ENCODE measurements at places on chromosomes 13 and 19.

GRCh38 chr13:21465710-21466160, 6.6 kb upstream of the ZDHHC20 start:
- DNase-seq: no peak

DNA sequence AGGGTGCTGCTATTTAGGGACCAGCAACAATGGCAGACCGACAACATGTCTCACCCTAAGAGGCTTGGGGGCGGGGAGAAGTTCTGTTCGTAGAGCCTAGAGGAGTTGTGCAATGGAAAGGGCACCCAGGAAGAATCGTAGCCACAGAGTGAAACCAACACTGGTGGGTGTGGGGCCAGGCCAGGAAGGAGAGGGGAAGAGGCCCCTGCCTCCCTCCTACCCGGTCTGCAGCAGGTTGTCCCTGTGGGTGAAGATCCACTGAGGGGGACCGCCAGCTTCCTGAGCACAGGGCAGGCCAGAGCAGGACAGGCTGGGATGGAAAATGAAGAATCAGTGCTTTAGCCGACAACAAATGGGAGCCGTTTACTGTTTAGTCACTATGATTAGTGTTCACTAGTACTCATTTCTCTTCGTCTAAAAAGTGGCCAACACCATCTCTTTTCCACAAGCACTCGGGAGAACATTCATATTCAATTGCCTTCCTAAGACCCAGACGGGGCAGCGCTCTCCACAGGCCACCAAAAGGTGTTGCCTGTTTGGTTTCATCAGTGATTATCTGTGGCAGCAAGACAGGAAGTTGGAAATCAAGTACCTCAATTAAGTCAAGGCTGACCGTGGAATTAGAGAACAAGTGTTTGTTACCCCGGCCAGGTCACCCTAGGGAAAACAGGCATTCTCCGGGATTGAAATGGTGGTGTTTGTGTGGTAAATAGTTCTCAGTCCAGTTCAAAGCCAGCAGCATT, 1.1 kb upstream of the ATP11A start:
- DNase-seq: no peak

GRCh38 chr13:50198508-50198907, 183.3 kb downstream of the KCNRG start:
- DNase-seq: no peak

- peak; percentile 57 for DNase-seq
These were observed 17.5 kb upstream of the MEIS3 start for GRCh38 chr19:47436712-47437401.

DNA sequence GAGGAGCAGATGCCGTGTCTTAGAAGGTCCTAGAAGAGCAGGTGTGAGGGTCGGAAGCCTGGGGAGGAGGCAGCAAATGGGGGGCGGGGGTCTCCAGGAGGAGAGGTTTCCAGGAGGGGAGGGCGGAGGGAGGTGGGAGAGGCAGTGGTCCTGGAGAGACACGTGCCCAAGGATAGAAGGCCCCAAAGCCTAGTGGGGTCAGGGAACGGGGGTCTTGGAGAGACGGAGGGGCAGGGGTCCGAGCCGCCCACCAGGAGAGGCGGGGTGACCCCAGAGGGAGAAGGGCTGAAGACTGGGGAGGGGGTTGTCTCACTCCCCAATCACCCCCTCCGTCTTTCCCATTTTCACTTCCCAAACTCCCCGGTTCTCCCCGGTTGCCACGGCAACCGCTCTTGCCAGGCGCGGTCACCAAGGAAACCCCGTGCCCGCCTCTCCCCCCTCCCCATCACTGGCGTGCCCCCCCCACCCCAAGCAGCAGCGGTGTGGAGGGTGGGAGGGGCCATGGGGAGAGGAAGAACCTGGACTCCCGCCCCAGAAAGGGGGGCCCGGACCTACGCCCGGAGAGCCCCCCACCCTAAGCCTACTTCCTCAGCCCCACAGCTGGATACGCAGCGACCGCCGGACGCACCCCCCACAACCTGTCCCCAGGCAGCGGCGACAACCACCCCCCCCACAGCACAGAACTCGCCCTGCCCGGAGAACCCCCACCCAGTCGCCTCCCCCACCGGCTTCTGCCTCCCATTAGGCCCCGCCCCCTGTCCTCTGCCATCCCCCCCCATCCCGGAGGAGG, 988 bp downstream of the LRRC4B start:
- DNase-seq: no peak

All from T-helper 22 cell (primary cell).